ENCODE measurements at places on chromosomes 12 and 14.

DNA sequence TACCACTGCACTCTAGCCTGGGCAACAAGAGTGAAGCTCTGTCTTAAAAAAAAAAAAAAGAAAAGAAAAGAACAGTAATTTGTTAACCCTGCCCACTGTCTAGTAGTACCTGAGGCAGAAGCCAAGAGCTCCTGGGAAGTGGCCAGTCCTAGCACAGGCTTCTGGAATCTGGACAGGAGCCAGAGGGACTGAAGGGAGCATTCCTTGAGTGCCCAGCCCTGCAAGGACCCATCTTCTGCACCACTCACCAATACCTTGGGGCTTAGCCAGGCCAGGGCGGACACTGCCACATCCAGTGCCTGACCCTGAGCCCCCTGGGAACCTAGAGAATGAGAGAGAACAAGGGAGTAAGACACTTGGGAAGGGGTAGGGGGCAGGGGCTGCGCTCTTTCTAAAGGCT, 33.7 kb downstream of the PARP2 start:
- DNase-seq: no peak

DNA sequence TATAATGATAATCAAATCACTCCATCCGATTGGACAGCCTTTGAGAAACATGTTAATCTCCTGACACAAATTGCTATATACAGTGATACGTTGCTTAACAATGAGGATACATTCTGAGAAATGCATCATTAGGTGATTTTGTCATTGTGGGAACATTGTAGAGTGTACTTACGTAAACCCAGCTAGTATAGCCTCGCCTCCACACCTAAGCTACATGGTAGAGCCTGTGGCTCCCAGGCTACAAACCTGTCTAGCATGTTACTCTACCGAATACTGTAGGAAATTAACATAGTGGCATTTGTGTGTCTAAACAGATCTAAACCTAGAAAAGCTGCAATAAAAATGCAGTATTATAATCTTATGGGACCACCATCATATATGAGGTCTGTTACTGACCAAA, 128.6 kb upstream of the PWP1 start:
- no peak for DNase-seq

- no peak for DNase-seq
Measured at GRCh38 chr12:120882055-120882555, 22.1 kb downstream of the SPPL3 start.

DNA sequence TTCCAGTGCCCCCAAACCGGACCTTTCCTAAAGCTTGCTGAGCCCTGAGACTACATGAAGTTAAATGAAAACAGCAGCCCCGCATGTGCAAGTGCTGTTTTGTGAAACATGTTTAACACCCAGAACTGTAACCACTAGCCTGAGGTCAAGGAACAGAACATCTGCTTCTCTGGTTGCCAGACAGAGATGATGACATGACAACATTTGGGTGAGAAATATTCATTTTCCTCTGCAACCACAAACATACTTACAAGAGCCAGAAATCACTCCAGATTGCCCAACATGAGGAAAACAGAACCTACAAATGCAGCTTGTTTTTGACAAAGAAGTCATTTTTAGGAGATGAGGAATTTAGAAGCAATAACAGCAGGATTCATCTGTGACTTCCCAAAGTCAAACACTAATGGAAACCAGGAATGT, 110.4 kb downstream of the BCAT1 start:
- DNase-seq: no peak

- no peak for DNase-seq
Measured at GRCh38 chr14:88007608-88008007, 2.7 kb downstream of the GPR65 start.

- no peak for DNase-seq
Measured at GRCh38 chr14:78308079-78308478, 137.9 kb downstream of the NRXN3 start.

DNA sequence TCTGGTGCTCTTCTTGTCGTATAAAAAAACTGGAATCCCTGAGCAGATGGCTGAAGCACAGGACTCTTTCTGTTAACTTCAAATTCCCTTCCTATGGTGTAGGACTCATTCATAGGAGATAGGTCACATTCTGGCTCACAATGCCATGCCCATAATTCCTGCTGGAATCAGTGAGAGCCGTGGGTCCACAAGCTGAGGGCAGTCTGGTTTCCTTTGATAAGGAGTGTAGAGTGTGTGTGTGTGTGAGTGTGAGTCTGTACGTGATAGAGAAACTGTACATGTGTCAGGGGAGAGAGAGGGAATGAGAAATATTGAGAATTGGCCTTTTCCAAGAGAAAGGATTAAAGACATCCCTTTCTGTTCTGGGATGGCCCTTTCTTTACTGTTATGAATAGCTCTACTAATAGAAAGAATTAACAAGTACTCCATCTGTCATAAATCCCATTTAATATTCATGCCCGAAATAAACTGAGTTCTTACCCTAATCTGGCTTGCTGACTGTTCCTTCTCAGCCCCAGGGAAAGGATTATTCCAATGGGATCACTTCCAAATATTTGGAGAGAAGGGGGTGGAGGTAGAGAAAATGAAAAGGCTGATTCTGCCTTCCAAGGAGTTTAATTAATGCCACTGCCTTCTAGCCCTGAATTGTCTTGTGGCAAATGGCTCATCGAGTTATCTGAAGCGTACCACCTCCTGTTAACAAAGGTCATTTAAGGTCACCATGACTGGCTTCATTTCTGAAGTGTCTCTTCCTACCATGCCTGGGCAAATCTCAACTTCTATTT, 79.0 kb downstream of the TMX1 start:
- DNase-seq: no peak

DNA sequence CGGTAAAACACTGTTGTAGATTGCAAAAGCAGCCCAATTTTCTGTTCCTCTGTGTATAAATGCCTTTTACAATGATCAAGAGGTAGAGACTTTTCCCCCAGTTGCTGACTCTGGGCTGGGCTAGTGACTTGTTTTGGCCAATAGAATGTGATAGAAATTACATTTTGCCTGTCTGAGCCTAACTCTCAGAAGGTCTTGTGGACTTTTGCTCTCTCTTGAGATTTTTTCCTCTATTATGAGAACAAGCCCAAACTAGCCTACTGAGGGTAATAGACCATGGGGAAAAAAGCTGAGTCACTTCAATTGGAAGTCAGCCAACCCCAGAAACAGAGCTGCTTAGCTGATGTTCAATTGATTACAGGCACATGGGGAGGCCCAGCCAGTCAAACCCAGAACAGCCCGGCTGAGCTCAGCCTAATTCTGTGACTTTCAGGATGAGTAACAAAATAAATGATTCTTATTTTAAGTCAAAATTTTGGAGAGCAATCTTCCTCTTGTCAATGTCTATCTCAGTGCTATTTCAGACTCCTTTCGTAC, 61.4 kb downstream of the MYF5 start:
- DNase-seq: no peak

DNA sequence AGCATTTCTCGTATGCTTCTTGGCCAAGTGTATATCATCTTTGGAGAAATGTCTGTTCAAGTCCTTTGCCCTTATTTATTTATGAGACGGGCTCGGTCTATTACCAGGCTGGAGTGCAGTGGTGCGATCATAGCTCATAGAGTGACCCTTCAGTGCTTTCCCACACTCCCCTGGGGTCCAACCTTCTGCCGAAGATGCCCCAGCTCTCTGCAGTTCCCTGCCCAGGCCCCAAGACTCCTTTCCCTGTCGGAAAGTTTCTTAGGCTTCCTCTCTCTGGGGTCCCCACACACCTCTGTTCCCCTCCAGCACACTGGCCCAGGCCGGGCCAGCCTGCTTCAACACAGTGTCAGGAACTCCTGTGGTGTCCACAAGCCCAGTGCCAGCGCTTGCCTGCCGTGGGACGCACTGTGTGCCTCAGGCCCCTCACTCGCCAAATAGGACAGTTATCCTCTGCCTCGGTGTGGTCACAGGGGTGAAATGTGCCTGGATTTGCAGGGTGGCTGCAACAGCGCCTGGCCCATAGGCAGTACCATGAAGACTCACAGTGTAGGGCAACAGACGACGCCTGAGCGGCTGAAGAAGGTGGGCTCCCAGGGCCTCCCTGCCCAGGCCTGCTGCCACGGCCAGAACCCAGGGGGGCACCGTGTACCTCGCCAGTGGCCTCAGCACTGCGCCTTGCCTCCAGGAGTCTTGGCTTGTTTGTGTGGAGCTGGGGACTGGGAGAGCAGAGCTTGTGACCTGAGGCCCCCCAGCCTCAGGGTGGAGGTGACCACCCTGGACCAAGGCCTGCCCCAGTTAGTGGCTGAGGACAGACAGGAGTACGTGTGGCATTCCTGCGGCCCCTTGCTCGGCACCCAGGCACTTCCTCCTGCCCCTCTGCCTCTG, 4.9 kb upstream of the ASPG start:
- DNase-seq: no peak
